ENCODE measurements at places on chromosomes 1 and 21.
A peak's percentile ranks its signal among the peaks of the same experiment; 100 is the strongest.

DNA sequence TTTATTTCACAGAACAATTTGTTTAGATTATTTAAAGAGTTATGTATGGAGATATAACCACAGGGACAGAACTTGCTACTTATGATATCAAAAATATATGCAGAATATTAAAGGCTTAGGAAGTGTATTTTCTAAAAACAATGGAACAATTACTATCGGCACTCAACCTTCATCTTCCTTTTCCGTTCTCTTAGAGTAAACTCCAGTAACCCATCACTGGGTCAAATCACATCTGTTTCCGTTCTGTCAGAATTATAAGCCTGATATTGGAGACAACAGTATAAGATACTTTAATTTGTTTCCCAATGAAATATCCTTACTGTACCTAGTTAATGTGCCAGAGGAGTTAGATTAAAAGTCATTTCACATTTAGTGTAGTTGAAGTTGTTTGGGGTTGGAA, 32.2 kb downstream of the DTL start:
- DNase-seq = no peak

DNA sequence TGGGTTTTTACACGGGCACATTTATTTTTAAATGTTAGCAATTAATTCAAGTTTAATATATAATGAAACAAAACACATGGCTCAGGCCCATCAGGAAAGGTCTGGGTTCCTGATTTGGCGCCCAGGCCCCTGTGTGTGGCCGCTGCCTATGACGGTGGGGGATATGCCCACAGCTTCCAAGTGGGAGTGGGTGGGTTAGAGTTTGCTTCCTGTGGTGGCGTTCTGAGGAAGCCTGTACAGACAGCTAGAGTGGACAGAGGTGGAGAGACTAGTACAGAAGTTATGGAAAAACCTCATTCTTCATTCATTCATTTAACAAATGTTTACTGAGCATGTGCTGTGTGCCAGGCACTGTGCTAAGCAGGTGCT, 22.4 kb upstream of the EPS8L3 start:
- DNase-seq = no peak

DNA sequence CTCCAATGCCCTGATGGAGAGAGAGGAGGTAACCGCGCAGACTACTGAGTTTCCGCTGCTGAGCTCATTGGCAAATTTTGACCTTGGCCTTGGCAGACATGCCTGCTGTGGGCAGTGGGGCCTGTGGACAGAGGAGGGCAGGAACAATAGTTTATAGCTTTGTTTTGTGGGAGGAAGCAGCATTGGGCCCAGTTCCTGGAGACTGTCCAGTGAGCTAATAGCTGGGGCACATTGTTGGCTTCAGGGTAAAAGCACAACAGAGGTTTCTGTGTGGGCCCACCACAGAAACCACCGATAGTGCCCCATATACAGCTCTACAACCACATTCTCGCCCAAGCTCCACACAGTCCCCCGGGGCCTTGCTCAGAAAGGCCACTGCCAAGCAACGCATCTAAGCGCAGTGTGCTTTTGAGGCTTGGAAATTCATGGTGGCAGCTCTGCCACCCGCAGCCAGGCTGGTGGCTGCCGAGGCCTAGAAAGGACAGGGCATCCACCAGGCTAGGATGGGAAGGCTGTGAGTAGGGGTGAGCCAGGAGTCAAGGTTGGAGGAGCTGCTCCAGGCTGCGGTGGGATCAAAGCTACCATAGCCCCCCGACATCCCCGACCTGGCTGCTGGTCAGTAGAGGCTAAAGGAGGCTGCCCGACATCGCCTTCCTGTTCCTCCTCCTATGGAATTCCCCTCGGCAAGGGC, 43.2 kb downstream of the NEK2 start:
- no peak for DNase-seq

DNA sequence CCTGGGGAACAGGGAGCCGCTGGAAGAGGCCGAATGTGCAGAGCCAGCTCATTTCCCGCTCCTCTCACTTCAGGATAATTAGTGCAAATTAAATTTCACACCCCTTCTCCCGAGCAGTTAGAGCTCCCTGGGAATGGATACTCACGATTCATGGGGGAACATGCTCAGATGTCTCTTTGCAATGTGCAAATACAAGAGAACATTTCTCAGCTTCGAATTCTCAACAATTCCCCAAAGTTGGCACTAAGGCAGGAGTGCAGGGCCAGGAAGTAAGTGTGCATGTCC, 54.9 kb downstream of the CAMK2N1 start:
- no peak for DNase-seq

GRCh38 chr1:111834956-111835355, 79.3 kb downstream of the DDX20 start:
- no peak for DNase-seq

- no peak for DNase-seq
Observed at GRCh38 chr1:119544165-119544762, 37.3 kb downstream of the HSD3B1 start.

DNA sequence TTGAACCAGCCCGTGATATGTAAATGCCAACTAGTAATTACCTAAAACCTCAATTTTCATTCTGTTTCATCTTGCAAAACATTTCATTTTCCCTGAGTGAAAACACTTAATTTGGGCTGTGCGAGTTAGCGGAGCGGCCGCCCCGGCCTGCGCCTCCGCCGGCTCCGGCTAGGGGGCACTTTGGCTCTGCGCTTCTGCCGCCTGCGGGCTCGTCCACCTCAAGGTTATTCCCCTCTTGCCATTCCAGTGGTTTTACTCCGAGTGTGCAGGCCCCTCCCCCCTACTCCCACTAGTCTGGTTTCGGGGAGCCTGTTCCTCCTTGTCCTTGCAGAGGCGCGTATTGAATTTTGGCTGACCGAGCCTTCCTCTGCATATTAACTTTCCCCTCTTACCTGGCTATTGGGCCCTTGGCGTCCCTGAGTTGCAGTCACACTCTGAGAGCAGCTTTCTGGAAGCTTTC, 55.6 kb downstream of the PEX14 start:
- no peak for DNase-seq

GRCh38 chr1:78060857-78061563, 15.2 kb downstream of the GIPC2 start:
- DNase-seq = no peak

- no peak for DNase-seq
Observed at GRCh38 chr1:22077728-22078127, 25.2 kb downstream of the CDC42 start.

DNA sequence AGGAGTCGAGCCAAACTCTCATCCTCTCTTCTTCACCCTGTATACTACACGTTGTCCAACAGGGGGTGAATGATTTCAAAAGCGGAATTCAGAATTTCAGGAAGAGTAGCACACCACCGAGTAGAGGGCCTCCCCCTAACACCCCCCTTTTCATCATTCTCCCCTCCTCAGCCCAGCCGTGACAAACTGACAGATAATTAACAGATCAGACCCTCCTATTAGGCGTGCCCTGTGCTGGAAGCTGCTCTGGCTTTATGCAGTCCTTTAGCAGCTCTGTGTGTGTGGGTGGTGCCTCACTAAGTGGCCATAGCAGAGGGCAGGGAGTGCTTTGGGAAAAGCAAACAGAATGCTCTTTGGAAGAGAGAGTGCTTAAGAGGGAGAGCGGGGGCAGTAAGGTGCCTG, 44.3 kb downstream of the PEX14 start:
- no peak for DNase-seq

DNA sequence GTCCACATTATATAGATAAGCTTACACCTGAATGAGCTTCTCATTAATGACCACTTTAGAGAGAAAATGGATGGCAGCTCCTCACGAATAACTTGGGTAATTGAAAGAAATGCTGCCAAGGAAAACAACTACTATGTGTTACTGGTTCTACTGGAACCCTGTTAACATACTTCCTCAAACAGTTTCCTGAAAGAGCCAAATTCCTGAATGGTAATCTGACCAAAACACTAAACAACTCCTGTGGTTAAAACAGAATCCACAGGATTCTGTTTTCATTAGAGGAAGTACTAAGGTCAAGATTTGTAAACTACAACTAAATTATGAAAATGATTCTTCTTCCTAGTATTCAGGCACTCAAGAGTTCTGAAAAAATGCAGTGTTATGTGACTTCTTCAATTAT, 107.2 kb downstream of the DNM3 start:
- DNase-seq = no peak

DNA sequence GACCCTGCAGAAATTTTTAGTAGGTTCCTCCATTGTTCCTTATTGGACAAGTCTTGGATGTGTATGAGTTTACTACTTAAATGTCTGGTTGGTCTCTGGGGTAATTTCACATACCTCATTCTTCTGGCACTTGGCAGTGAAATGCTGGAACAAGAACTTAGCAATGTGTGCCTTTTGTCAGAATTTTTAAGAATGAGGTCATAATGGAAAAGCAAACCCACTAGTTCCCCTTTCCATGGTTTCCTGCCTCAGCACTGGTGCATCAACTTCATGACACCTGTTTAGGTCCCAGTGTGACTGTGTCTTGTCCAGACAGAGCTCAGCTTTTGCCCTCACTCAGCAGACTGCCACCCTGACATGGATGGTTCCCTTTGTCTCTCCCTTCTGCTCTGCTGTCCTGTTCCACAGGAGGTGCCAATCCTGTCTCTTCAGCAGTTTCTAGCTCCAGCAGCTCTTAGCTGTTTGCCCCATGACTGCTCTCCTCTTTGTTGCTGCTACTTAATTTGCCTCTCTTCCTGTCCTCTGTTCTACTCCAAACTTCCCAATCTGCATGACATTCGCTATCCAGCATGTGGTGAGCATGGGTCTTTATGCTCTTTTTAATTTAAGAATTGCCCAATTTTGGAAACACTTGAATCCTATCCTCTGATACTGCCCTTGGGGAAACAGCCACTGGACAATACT, 135.6 kb downstream of the CYYR1 start:
- no peak for DNase-seq

GRCh38 chr1:33656467-33657005, 184.1 kb downstream of the ZSCAN20 start:
- no peak for DNase-seq

GRCh38 chr21:26095131-26095530, 75.4 kb downstream of the APP start:
- DNase-seq = no peak

GRCh38 chr1:212341090-212341489, 55.9 kb downstream of the PPP2R5A start:
- no peak for DNase-seq

DNA sequence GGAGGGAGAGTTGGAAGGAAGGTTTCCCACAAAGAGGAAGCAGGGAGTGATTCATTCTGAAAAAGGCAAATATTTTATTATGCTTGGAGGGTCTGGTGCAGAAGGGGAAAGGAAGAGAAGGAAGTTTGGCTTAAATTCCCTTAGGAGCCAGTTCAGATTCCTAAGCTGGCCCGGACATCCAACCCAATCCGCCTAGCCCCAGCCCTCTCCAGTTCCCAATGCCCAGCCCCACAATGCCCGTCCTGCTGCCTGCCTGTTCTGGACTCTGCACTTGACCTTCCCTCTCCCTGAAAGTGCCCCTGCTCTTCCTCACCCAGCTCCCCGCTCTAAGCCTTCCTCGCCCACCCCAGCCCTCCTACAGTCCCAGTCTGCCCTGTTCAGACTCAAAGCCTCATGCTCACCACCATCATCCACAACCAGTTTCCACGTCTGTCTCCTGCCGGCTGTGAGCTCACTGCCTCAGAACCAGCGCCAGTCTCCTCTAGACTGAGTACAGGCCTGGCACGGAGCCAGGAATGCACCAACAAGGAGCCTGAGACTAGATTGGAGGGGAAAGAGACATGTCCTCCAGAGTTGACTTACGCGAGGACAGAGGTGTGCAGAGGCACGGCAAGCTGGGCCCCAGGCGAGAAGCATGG, 18.9 kb downstream of the CAPN2 start:
- peak; percentile 67 for DNase-seq

DNA sequence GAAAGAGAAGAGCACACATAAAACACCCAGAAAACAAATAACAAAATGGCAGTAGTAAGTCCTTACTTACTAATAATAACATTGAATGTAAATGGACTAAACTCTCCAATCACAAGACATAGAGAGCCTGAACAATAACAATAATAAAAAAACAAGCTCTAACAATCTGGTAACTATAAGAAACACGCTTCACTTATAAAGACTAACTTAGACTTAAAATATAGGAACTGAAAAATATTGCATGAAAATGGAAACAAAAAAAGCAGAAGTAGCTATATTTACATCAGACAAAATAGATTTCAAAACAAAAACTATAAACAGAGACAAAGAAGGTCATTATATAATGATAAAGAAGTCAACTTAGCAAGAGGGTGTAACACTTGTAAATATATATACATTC, 83.1 kb upstream of the LYPLAL1 start:
- no peak for DNase-seq

DNA sequence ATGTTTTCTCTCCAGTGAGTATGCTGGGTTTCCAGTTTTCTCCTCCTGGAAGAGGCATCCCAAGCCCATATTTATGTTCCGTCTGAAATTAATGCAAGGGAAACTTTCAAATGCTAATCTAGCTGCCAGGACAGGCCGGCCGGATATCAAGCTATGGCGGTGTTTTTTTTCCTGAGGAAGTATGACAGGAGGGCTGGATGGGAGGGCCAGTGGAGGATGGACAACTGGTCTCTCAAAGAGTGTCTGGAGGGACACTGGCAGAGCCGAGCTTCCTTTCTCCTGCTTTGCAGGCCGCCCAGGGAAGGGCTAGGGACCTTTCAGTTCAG, 212.7 kb downstream of the TRABD2B start:
- DNase-seq = no peak

DNA sequence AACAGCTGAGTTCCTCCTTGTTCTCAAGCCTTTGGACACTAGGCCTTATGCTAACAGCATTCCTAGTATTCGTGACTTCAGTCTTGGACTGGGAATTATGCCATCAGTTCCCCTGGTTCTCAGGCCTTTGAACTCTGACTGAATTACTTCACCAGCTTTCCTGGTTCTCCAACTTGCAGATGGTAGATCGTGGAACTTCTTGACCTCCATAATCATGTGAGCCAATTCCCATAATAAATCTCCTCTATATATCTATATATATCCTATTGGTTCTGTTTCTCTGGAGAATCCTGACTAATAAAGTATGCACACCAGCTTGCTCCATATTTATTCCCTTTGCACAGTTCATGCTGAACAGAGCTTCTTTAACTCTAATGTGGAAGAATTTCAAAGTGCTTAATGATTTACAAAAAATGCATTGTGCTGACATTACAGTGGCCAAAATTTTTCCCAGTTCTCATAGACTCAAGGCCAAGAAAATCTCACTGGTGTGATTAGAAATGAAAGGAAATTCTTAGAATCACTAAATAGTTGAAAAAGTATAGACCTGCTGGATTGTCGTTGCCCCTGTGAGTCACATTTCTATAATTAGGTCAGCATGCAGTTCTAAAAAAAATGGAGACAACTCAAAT, 462.9 kb upstream of the ADAMTS5 start:
- DNase-seq = no peak
